Psoas muscle (tissue), 8 donors: ENCODE measurements at places on chromosomes 16 and 17. TPM values are rescaled to one million over a fixed set of nuclear protein-coding genes. Genes with fewer than 3 reads are reported as not detected.

- no peak for DNase-seq
Observed at GRCh38 chr17:72338847-72339790, 218.3 kb downstream of the SOX9 start.

Gene SP6
- not detected for total RNA-seq

DNA sequence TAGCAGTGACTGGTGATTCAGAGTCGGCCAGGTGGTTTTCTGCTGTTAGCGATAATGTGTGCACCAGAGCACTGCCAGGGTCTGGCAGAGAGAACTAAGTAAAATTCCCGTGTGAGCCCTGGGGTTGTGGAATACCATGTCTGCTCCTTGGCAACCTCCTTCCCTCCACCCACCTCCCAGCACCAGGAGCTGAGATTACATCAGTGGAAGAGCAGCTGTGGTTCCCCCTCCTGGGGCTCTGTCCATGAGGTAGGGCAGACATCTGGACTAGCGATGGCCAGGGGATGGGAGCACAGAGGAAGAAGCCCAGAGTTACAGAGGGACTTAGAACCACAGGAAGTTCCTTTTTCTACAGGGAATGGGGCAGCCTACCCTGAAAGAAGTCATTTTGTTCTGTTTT lies 15.8 kb downstream of the CLEC10A start:
- DNase-seq: no peak

DNA sequence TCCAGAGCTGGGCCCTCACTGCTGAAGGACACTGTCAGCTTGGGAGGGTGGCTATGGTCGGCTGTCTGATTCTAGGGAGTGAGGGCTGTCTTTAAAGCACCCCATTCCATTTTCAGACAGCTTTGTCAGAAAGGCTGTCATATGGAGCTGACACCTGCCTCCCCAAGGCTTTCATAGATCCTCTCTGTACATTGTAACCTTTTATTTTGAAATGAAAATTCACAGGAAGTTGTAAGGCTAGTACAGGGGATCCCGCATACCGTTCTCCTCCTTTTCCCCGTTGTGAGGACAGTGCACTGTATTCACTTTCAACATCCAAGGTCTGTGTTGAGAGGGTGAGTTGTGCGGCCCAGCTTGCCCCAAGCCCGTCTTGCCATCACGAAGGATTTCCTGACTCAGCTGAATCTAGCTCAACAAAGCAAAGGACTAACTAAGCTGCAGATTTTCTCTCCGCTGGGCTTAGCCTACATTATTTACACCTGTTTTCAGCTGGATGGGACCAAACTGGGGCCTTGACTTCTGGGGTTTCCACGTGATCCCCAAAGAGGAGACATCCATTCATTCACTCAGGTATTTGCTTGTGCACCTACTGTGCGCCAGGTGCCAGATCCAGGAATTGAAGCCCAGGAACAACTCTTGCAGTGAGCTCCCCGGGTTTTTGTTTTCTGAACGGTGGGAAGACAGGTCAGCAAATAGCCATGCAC lies 5.2 kb upstream of the TMEM235 start:
- no peak for DNase-seq

Gene ORAI3
- 3.6 TPM for total RNA-seq

Gene IKZF3
- total RNA-seq: 0.12 TPM

DNA sequence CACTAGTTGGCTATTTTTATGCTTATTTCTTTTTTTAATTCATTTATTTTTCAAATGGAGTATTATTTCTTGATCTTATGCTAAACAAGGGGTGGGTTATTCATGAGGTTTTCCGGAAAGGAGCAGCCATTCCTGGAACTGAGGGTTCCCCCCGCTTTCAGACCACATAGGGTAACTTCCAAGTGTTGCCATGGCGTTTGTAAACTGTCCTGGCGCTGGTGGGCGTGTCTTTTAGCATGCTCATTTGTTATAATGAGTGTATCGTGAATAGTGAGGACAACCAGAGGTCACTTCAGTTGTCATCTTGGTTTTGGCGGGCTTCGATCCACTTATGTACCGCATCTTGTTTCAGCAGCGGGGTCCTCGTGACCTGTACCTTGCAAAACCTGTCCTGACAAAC lies 29.6 kb upstream of the ASGR2 start:
- DNase-seq: no peak

- DNase-seq: no peak
Observed at GRCh38 chr17:28916302-28916934, 13.5 kb upstream of the DHRS13 start.

DNA sequence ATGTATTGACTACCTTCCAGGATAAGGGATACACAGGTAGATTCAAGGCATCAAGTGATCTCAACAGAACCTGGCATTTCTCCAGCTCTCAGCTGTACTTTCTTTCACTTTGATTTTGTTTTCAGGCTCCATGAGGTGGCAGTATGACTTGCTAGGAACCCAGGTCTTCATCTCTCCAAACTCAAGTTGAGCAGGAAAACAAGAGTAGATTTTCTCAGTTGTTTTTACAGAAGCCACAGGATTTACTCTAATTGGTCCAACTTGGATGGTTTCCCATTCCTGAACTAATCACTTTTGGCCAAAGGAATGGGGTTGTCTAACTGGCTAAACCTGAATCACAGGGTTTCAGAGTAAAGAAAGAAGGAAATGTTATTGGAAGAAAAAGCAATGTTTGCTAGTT lies 146.6 kb downstream of the TRIM37 start:
- DNase-seq: no peak
